Stimulated activated effector memory CD8-positive, alpha-beta T cell treated with anti-CD3 and anti-CD28 coated beads, Interleukin-12 subunit alpha, Interleukin-12 subunit beta, amount 100 ng/mL, for 72 hours (primary cell): ENCODE measurements at places on chromosomes 7 and 10.

- DNase-seq, result peak; percentile 55
Measured at GRCh38 chr10:29681676-29682448, 47.1 kb upstream of the SVIL start.

- DNase-seq, result no peak
Measured at GRCh38 chr10:92640107-92640506, 47.2 kb downstream of the KIF11 start.

- no peak for DNase-seq
Measured at GRCh38 chr10:112819231-112819630, 130.8 kb upstream of the TCF7L2 start.

GRCh38 chr7:120874016-120874415 lies 16.1 kb upstream of the TSPAN12 start:
- no peak for DNase-seq

DNA sequence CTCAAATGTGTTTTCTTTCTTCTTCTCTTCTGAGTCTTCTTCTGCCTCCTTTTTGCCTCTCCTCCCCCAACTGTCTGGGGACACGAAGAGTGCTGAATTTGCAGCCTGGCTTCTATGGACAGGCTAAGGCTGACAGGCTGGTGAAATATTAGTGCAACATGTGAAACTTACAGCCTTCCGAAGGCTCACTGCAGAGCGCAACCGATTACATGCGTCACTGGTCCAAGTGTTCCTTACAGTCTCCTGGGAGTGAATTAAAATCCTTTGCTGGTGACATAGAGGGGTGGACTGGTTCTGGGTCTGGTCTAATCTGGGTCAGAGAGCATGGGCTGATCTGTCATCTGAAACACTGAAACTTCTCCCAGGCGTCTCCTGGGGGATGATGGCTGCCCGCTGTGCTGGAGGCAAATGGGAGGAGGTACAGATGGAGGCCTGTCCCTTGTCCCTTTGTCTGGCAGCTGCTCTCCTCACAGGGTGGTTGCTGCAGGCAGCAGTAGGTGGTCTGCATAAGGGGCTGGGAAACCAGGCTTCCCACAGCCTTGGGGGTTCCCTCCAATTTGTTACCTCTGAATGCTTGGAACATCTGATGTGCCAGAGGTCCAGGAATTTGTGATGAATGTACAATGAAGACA lies 143.8 kb upstream of the BMPER start:
- no peak for DNase-seq

- no peak for DNase-seq
Measured at GRCh38 chr7:129008645-129009414, 46.1 kb downstream of the TNPO3 start.

GRCh38 chr7:96225251-96225650 lies 96.6 kb downstream of the SLC25A13 start:
- DNase-seq, result no peak

DNA sequence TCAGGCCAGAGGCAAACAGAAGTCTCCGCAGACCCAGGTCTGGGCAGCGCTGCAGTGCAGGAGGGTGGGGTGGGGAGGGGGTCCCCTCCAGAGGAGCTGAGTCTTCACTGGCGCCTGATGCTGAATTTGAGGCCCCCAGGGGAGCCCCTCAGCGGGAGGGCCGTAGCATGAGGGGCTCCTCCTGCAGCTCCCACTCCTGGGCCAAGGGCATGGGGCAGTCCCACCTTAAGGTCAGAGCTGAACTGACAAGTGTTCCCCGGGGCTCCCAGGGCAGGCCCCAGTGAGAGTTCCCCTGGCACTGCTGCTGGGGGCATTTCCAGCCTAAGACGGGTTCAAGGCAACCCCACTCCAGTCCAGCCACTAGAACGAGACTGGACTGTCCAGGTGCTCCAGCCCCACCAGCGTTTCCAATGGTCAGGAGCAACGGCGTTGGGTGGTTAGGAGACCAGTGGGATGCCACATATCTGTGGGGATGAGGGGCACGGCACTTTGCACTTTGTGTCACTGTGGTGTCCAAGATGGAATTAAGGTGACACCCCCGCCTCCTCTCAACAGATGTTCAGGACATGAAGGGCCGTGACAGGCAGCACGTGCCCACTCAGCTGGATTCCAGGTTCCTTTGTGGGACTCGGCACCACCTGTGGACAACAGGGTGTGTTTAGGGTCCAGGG lies 139.1 kb downstream of the PTPRN2 start:
- DNase-seq, result no peak

- DNase-seq, result no peak
Measured at GRCh38 chr10:24791084-24791726, 67.5 kb upstream of the ARHGAP21 start.
